ENCODE measurements at places on chromosomes 2 and 18.

DNA sequence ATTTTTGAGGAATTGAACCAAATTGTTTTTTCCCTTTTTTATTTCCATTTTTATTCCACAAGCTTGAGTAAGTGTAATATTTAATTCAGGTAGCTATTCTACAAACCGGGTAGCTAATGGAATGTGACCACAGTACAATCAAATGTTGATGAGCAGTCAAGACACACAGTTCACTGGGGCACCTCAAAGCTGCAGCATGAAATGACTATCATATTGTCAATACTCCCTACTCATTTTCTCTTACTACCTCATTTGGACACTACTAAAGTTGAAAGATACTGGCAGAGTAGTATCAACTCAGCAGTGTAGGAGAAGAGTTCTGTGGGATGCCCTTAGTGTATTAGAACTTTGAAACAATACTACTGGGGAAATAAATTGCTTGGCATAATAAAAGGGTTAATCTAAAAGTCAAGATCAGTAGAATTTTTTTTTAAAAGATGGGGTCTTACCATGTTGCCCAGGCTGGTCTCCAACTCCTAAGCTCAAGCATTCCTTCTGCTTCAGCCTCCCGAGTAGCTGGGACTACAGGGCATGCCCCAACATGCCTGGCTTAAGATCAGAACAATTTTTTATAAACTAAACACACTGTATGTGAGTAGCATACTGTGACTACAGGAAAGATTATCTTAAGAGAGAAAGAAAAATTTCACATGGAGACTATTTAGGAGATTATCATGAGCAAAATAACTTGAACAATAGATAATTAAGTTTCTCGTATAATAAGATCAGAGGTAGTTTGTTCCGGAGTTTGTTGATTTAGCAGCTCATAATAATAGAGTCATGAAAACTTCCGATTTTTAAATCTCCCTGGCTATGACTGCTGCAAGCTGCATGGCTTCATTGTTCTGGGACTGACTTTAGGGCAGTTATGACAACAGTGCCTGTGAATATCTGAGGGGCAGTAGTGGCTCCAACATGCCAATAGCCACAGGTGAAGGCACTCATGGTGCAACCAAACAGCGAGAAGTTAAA, 43.7 kb downstream of the MYO3B start:
- DNase-seq: no peak

- no peak for DNase-seq
Measured at GRCh38 chr2:170680172-170680941, 34.8 kb upstream of the SP5 start.

DNA sequence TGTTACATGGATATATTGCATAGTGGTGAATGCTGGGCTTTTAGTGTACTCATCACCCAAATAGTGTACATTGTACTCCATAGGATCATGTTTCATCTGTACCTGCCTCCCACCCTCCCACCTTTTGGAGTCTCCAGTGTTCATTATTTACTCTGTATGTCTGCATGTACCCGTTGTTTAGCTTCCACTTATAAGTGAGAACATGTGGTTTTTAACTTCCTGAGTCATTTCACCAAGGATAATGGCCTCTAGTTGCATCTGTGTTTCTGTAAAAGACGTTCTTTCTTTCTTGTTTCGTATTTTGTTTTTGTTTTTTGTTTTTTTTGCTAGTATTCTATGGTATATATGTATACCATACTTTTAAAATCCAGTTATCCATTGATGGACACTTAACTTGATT, 107.5 kb downstream of the MSTN start:
- no peak for DNase-seq

GRCh38 chr2:24825883-24826772, 32.9 kb downstream of the CENPO start:
- DNase-seq: no peak

DNA sequence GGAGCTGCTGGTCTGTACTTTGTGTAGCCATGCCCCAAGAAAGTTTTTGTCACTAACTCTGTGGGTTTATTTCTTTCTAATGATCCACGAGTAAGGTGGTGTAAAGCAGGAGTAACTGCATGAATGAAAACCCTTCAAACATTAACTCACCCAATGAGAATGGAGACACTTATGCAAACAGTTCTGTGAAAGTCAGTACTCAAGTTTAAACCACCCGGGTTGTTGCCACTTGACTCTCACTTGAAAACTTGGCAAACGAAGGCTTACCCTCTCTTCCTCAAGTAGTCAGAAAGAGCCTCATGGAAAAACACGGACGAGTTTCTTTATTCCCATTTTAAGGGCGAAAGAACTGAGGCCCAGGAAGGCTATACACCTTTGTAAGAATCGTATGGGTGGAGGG, 117.5 kb downstream of the MMADHC start:
- DNase-seq: no peak

DNA sequence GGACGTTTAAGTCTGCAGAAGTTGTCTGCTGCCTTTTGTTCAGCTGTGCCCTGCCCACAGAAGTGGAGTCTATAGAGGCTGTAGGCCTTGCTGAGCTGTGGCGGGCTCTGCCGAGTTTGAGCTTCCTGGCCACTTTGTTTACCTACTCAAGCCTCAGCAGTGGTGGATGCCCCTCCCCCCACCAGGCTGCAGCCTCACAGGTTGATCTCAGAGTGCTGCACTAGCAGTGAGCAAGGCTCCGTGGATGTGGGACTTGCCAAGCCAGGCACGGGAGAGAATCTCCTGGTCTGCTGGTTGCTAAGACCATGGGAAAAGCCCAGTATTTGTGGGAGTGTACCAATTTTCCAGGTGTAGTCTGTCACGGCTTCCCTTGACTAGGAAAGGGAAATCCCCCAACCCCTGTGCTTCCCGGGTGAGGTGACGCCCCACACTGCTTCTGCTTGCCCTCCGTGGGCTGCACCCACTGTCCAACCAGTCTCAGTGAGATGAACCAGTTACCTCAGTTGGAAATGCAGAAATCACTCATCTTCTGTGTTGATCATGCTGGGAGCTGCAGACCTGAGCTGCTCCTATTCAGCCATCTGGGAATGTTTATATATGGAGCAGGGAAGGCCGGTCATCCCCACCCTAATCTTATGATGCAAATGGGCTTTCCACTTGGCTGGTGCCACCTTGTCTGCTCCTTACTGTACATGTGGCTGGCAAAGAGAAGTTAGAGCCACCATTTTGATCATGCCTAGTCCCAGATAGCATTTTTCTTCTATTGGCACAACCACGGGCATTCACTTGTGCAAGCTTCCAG, 156.9 kb upstream of the ITGA6 start:
- no peak for DNase-seq

GRCh38 chr2:15798701-15799431, 141.5 kb upstream of the MYCN start:
- no peak for DNase-seq

DNA sequence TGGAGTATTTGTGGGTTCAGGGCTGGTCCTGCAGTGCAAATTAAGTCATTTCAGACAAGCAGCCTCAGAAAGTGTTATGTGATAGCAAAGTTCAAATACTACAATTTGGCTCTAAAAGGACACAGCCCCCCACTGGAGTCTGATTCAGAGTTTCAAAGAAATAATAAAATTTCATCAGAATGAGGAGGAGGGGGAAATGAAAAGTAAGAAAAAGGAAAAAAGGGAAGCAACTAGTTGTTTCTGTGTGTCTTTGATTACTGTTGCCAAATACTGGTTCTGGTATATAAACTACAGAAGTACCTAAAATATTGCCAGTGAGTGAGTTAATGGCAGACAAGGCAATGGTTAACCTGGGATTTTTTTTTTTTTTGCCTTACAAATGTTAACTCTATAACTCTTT, 773.9 kb downstream of the BCL11A start:
- no peak for DNase-seq

- DNase-seq: no peak
Measured at GRCh38 chr2:1859671-1860450, 115.5 kb upstream of the PXDN start.

DNA sequence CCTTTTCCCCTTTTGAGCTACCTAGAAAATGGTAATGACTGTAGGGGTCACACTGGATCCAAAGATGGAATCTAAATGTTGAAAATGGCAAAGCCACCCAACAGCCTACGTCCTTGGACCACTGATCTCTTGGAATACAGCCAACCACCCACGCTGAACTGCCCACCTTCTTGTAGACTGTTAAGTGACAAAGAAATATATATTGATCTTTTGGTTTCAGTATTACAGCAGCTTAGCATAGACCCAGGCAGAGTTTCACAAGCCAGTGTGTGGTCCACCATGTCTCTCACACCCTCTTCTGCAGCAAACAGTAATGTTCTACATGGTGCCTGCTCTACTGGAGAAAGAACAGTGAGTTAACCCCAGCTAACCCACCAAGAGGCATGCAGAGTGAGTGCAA, 20.2 kb downstream of the CACNB4 start:
- no peak for DNase-seq

DNA sequence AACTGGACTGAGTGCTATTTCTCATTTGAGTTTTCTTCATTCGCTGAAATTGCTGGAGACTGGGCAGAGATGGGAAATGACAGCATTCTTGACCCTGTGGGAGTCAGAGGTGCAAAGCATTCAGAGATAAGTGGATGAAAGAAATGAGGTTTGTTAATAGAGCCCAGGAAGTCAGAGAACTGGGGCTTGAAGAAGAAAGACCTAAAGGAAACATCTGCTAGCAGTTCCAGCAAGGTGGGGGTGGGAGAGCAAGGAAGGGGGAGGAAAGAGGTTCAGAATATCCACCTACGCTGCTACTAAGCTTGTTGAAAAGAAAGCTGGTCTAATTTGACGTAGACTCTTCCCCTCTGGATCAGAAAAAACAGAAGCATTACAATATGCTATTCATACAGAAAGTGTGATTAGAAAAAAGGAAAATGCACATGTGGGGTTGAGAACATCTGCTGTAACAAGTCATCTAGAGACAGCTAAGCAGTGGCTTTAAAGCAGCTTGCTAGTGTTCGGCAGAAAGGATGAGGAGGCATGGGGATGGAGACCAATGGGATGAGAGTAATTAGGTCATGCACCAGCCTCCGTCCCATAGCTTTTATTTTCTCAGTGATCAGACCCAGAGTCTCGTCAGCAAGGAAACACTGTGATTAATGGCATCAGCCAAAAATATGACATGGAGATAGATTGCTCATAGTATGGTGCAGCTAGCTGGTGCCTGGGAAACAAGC, 29.7 kb downstream of the NAB1 start:
- DNase-seq: no peak

DNA sequence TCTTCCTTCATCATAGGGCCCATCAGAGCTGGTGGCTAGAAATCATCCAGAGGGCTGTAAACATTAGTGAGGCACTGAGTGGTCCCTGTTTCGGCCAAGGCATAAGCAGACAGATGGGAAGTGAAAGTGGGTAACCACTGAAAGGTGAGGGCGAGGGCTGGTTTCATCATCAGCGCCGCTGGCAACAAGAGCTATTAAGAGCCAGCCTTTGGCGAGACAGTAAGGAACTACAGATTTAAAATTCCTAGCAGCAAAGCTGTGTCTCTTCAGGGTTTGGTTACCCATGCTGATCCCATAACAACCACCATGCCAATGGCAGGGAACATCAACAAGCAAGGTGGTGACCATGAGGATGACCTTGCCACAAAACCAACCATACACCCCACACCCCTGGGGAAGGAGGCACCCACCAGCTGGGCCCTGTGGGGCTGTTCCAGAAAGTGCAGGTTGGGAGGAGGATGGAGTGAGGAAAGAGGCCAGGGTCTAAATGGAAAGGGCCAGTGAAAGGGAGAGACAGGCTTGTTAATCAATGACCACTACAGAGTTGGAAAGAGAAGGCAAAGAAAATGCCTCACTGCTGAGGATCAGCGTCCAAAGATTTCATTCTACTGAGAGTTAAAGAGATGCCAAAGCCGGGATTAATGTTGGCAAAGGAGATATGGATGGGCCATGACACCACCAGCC, 9.0 kb upstream of the SLC20A1 start:
- DNase-seq: no peak

- no peak for DNase-seq
Measured at GRCh38 chr2:86072271-86072858, 33.3 kb downstream of the POLR1A start.

GRCh38 chr2:24435391-24436316, 55.4 kb upstream of the NCOA1 start:
- DNase-seq: no peak

DNA sequence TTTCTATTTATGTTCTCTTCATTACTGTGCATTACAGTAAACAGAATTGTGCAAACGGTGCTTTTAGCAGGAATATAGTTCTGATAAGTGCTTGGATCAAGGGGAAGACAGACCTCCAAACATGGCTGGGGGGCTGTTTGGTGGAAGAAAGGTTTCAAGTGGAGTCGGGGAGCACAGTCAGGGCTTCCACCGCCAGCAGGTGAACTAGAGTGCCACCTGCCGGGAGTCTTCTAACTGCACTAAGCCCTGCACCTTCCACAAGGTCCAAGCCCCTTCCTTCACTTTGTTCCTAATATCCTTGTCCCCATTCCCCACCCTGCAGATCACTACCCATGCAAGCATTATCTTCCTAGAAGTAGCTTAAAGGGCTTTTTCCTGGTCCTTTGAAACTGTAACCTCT, 11.1 kb downstream of the ONECUT2 start:
- DNase-seq: no peak

GRCh38 chr2:9663008-9663879, 32.4 kb upstream of the YWHAQ start:
- no peak for DNase-seq

- no peak for DNase-seq
Measured at GRCh38 chr18:77198663-77199062, 51.0 kb upstream of the GALR1 start.

DNA sequence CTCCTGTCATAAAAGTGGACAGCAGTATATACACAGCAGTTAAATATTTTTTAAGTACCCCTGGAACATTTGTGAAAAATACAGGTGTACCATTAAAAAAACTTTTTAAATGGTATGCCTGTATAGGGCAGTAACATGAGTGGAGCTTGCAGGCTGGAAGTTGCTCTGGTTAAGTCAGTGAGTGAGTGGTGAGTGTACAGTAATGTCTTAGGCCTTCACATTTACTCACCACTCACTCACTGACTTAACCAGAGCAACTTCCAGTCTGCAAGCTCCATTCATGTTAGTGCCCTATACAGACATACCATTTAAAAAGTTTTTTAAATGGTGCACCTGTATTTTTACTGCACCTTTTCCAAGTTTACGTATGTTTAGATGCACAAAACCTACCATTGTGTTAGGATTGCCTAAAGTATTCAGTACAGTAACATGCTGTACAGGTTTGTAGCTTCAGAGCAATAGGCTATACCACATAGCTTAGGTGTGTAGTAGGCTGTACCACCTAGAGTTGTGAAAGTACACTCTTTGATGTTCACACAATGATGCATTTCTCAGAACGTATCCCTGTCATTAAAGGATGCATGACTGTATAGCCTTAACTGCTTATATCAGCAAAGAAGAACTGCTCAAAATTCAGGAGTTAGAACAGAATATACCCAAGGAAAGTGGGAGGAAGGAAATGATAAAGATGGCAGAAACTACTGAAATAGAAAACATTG, 112.6 kb downstream of the EHBP1 start:
- no peak for DNase-seq

DNA sequence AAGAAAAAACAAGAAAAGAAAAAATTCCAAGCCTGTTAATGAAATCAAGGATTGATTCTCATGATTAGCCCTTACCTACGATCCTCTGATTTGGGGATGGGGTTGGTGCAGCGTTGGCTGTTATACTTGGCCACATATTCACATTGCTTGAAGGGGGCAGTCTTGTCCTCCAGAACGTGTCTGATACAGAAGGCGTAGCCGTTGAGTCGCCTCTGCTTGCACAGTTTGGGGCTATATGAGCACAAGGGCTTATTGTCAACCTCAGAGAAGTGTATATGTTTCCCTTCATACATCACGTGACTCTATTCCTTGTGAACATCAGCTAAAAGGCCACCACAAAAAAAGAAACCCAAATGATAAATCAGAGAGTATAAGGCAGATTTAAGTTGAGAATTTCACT, 23.2 kb downstream of the INO80D start:
- DNase-seq: no peak

- DNase-seq: no peak
Measured at GRCh38 chr2:215811409-215812345, 201.7 kb downstream of the MREG start.

All from stimulated activated CD8-positive, alpha-beta memory T cell treated with anti-CD3 and anti-CD28 coated beads, Interleukin-4, amount 100 ng/mL, for 4 hours (primary cell).